ENCODE measurements at places on chromosomes 1 and 21. TPM values are rescaled to one million over a fixed set of nuclear protein-coding genes. Genes with fewer than 3 reads are reported as not detected.

Gene CFAP74
- not detected for total RNA-seq

Gene SPATA21
- not detected for total RNA-seq

Gene ATP1A4
- total RNA-seq, result 0.43 TPM

Gene SUSD4
- total RNA-seq, result 3.4 TPM

Gene TCP10L
- total RNA-seq, result 2.1 TPM

Gene PI4KB
- total RNA-seq, result 71.4 TPM

Gene ASPM
- 1.3 TPM for total RNA-seq

Gene FAM20B
- 69.9 TPM for total RNA-seq

Gene TIE1
- 23.3 TPM for total RNA-seq

Gene RUNX3
- total RNA-seq, result 7.4 TPM

Gene KIFAP3
- 29.5 TPM for total RNA-seq

Gene RXFP4
- not detected for total RNA-seq

Gene FCN3
- 3.5 TPM for total RNA-seq

Gene NHLH1
- not detected for total RNA-seq

Gene KPRP
- total RNA-seq, result not detected

Gene LRRC71
- total RNA-seq, result 0.23 TPM

Gene SRGAP2
- 49.2 TPM for total RNA-seq

Gene IL23R
- total RNA-seq, result 0.32 TPM

Gene UBE2U
- not detected for total RNA-seq

Gene LRRIQ3
- total RNA-seq, result 0.95 TPM

Gene MTARC1
- total RNA-seq, result 13.2 TPM

Gene S100B
- total RNA-seq, result 7.5 TPM
